SW480 (cell line): ENCODE measurements at places on chromosomes 16 and 17.

- DNase-seq: no peak
Measured at GRCh38 chr16:50678531-50678930, 2.6 kb downstream of the SNX20 start.

DNA sequence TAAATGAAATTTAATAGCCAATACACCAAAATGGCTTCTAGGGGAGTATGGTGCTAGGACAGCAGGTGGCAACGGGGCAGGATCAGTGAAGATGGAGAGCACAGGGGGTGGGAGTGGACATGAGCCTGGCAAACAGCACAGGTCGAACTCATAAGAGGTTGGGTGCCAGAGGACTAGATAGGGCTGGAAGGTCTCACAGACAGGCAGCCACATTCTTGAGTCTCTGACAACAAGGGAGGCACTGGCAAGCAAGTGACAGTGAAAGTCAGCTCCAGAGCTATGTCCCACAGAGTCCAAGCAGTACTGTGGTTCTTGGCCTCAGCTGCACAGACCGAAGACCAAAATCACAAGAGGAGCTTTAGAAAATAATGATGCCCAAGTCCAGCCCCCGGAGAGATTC lies 61.2 kb downstream of the USP31 start:
- no peak for DNase-seq

- DNase-seq: peak; percentile 14
Measured at GRCh38 chr16:6081320-6081976, 983.9 kb upstream of the EEF2KMT start.

- peak; percentile 51 for DNase-seq
Measured at GRCh38 chr17:28524476-28525424, 18.6 kb downstream of the FOXN1 start.

DNA sequence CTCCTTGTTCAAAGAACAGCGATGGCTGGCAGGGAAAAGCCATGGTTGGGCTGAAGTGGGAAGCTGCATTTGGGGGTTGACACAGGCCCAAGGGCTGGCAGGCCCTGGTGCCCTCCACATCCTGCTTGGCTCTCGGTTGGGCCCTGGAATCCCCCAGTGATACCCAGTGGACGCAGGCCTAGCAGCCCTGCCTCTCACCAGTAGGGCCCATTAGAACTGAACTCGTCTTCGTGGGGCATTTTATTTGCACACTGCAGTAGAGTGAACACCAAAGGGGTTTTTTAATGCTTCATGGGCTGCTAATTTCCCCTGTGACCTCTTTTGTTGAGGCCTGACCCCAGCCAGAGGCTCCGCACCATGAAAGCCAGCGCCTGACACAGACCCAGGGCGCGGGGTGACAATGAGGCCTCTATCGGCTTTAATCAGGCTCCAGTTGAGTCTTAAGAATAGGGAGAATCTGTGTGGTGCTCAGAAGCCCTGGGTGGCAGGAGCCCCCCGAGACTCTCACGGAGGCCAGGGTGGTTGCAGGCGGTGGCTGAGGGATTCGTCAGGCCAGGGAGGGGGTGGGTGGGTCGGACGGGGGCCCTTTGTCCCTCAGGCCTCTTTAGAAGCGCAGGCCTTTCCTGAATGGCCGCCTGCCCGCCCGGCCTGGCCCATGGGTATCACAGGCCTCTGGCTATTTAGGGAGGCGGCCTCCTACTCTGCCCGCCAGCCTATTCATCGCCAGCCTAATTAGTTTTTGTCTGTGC lies 199.3 kb downstream of the NTN1 start:
- no peak for DNase-seq

GRCh38 chr16:21218153-21218552 lies 6.8 kb upstream of the ZP2 start:
- DNase-seq: no peak

DNA sequence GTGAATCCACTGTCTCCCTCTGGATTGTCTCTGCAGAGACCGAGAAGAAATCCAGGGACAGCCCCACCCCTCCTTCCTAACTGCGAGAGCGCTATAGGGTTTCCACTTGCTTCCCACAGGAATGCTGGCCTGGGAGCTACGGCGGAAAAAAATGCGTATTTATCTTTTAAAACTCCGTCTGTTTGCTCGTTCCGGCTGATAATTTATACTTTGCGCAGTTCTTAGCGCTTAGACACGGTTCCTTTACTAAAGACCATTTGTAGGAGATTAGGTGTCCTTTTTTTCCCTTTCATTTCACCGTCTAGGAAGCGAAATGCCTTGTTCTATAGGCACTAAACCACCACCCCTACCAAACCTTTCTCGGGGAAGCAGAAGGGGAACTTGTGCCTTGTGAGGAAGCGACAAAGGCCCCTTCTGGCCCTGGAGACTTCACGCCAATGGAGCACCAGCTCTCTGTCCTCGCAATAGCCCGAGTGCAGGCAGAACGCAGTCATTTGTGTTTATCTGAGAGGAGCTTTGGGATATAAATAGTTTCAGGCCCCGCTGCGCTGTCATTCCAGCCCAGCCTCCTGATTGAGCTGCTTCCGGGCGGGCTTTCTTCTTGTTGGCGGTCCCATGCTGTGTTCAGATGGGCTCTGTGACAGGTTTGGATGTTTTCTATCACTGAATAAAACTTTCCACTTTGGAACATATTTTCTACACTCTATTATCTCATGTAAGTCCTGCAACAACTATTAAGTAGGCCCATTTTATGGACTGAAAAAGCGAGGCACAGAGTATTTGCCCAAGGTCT lies 791 bp upstream of the SUPT4H1 start:
- DNase-seq: peak; percentile 79

GRCh38 chr17:17694169-17695081 lies 13.2 kb downstream of the RAI1 start:
- peak; percentile 73 for DNase-seq

- no peak for DNase-seq
Measured at GRCh38 chr17:12429116-12429515, 236.6 kb upstream of the MYOCD start.

- no peak for DNase-seq
Measured at GRCh38 chr17:68868708-68869107, 86.5 kb downstream of the ABCA8 start.

DNA sequence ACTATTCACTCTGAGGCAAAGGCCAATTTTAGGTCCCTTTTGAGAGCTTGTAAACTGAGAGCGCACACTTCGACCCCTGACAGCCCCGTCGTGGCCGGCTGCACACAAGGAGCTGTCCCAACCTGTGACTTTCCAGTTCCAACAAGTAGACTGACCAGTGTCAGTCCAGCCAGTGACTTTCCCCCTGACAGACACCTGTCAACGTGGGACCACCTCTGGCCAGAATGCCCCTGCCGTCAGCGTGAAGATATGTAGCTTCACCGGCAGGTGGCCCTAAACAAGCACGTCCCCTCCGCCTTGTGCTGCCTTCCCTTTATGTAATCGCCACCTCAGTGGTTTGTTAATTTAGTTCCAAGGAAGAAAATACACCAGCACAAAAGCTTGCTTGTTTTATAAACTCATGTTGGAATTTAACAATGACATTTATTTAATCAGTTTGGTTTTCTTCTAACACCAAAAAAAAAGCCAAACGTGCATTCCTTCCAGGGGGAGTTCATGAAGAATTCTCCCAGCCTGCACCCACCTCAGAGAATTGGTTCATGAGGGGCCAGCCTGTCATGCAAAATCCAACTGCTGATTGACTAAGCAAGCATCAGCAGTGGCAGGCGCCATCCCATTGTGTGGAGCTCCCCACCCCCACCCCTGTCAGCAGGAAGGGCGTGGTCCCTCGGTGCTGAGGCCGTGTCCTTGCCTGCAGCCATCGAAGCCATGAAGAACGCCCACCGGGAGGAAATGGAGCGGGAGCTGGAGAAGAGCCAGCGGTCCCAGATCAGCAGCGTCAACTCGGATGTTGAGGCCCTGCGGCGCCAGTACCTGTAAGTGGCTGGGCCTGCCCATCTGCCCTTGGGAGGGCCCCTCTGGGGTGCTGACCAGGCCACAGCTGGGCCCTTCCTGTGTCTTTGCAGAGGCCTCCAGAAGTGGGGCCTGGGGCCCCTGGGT lies 33.9 kb downstream of the PLD6 start:
- no peak for DNase-seq

DNA sequence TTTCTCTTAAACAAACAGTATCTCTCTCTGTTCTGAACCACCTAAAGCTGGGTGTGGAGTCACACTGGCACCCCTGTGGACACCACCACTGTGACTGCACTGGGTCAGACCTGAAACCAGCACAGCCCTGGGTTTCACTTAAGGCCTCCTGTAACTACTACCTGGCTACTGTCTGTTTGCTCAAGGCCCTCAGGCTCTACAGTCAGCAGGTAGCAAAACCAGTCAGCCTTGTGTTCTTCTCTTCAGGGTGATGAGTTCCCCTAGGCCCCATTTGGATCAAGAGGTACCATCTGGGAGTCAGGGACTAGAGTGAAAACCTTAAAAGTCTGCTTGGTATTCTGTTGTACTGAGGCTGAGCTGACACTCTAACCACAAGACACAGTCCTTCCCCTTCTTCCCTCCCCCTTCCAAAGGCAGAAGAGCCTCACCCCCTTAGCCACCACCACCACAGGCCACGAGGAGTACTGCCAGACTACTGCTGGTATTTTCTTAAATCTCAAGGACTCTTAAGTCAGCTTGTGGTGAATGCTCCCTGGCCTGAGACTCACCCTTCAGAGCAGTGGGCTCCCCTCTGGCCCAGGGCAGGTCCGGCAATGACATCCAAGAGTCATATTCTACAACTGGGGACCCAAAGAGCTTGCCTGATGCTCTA lies 153.2 kb upstream of the MON1B start:
- DNase-seq: no peak

- peak; percentile 93 for DNase-seq
Measured at GRCh38 chr17:57875290-57876022, 25.6 kb upstream of the MRPS23 start.

DNA sequence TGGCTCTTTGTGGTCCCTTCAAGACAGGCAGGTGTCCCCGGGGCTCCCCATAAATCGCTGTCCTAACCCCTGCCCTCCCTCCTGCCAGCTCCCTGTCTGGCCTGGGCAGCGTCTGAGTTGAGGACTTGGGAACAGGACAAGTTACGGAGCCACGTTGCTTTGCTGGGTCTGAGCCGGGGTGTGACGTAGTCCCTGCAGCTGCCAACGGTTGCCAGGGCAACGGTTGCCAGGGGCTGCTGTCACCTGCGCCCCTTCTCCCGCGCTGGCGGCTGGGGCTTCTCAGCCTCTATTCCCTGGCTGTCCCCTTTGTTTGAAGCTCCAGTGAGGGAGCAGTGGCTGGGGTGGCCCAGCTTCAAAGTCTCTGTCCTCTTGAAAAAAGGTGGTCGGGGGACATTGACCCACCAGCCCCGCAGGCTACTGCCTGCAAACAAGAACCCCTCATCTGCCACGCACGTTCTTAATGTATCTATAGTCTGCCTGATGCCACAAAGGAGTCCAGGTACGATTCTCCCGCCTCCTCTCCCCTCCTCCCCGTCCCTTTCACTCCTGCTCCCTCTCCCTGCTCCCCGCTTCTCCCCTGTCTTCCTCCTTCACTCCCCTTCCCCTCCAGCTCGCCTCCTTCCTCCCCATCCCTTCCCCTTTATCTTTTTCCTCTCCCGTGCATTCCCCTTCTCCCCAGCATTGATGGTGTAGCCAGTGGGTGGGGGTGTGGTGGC lies 10.9 kb downstream of the ADGRG1 start:
- no peak for DNase-seq

DNA sequence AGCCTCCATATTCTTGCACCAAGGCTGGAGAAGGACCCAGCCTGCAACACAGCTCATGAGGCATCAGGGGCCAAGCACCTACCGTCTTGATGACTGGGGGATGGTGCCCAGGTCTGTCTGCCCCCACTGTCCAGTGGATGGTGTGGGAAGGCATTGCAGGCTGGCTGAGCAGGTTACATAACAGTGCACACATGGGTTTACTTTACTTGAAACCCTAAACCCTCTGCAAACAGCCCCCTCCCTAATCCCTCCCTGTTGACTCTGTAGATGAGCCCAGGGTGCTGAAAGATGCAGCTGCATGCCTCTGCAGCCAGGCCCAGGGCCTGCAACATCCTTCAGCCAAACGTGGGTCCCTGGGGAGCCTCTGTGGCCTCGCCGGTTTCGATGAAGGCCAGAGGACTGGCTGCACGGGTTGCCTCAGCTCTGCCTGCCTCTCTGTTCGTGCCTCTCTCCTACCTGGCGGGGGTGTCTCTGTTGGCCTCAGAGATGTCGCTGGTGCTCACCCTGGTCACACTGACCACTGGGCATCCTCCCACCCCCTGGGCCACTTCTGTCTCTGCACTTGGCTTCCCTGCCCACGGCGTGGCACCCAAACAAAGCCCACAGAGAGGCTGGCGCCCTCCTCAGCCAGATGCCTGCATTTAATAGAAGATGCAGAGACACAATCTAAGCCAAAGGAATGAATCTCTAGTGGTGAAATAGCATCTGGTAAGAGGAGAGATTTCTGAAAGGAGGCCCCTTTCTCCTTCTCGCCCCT lies 95.1 kb downstream of the METRNL start:
- no peak for DNase-seq

- DNase-seq: no peak
Measured at GRCh38 chr17:35299135-35299534, 56.3 kb downstream of the SLFN5 start.

DNA sequence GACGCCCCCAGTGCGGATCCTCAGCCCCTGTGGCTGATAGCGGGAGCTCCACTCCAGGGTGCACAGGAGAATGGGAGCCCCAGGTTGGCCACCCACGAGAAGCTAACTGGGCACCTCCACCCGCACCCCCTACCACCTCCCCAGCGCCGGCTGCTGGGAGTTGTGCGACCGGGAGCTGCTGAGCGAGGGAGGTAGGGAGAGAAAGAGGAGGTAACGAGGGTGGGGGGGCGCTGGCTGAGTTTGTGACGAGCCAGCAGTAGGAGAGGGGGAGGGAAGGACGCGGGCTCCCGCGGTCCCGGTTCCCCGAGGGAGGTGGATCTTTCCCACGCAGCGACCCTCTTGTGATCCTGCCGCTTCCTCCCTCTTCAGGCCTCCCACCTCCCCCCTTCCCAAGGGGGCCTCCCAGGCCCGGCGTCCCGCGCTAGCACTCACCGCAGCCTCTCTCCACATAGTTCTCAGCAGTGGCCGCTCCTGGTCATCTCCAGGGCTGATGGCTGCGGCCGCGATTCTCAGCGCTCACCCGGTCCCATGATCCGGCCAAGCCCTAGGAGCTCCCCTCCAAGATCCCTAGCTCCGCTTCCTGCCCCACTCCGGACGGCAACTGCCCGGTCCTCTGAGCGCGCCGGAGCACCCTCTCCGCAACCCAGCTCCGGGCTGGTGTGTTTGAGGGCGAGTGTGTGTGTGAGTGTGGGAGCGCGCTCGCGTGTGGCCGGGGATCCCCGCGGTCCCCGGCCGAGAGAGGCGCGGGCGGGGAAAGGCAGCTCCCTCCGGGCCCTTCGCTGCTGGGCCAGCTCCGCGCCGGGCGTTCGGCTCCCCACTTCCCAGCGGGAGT lies at the start of gene GRIN2A:
Gene GRIN2A (minus strand): TSS at position 207 of the 832 bp plus-strand sequence. CDS start 2,017 bp downstream, outside the sequence.
- DNase-seq: no peak

- no peak for DNase-seq
Measured at GRCh38 chr17:21291357-21291756, 6.8 kb downstream of the MAP2K3 start.

GRCh38 chr17:58300336-58300735 lies 19.6 kb upstream of the MPO start:
- DNase-seq: no peak

- no peak for DNase-seq
Measured at GRCh38 chr16:984121-984694, 2.6 kb downstream of the SOX8 start.

- DNase-seq: no peak
Measured at GRCh38 chr16:76941113-76941512, 249.9 kb upstream of the MON1B start.

- DNase-seq: no peak
Measured at GRCh38 chr16:55292491-55292890, 31.5 kb upstream of the IRX6 start.

- peak; percentile 36 for DNase-seq
Measured at GRCh38 chr17:50949128-50949988, 83.2 kb upstream of the TOB1 start.
